ENCODE measurements at places on chromosomes 1 and 21.

- DNase-seq, result no peak
Observed at GRCh38 chr1:53128401-53128800, 14.0 kb downstream of the SLC1A7 start.

GRCh38 chr21:46600978-46601377 is 3.9 kb downstream of the S100B start:
- no peak for DNase-seq

- no peak for DNase-seq
Observed at GRCh38 chr1:52904927-52905698, 16.4 kb downstream of the ECHDC2 start.

DNA sequence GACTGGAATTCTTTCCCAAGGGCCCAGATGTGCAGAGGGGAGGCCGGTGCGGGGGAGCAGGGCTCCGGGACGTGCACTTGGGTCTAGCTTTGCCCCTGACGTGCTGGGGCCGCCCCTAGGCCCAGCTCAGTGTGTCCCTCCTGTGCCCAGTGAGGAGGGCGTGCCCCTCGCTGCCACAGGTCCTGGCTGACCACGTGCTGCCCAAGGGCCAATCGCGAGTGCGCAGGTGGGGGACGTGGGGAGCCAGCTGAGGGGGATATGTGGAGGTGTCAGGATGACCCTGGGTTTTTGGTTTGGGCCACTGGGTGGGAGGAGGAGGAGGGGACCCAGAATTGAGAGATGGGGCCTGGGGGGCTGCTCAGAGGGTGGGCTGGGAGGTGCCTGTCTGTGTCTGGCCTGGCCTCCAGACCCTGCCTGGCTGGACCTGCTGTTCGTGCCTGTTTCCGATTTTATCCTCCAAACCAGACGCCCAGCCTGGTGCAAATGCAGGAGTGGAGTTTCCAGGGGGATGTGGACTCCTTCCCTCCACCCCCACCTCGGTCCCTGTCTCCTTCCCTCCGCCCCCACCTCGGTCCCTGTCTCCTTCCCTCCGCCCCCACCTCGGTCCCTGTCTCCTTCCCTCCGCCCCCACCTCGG is 6.1 kb upstream of the RNF223 start:
- no peak for DNase-seq

DNA sequence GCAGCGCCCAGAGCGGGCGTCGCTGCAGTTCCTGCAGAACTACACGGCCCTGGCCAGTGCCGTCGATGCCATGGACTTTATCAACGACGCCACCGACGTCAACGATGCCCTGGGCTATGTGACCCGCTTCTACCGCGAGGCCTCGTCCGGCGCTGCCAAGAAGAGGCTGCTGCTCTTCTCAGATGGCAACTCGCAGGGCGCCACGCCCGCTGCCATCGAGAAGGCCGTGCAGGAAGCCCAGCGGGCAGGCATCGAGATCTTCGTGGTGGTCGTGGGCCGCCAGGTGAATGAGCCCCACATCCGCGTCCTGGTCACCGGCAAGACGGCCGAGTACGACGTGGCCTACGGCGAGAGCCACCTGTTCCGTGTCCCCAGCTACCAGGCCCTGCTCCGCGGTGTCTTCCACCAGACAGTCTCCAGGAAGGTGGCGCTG is 22.0 kb downstream of the COL6A1 start:
- DNase-seq, result no peak

DNA sequence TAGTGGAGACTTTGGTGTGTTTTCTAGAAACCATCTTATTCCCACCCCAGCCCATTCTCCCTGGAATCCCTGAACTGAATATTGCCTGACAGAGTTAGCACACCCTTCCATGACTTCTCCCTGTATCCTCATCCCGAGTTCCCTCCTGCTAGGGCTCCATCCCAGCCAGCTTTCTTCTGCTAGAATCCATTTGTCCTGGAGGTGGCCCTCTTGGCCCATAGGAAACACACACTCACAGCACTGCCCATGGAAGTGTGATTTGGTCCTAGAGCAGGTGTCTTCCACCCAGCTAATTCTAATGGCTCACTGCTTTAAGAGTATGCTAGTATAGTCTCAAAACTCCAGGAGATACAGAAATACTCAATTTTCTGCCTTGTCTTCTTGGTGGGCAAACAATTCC is 4.1 kb downstream of the KRTAP15-1 start:
- no peak for DNase-seq
